A172 (cell line): ENCODE measurements at places on chromosomes 4 and X. TPM values are rescaled to one million over a fixed set of nuclear protein-coding genes. Genes with fewer than 3 reads are reported as not detected.

GRCh38 chr4:32519060-32519459, 1798.9 kb downstream of the PCDH7 start:
- DNase-seq, result no peak

- no peak for DNase-seq
Measured at GRCh38 chr4:94415448-94415847, 36.3 kb upstream of the PDLIM5 start.

- DNase-seq, result no peak
Measured at GRCh38 chrX:119063428-119063827, 9.4 kb upstream of the CT47C1 start.

DNA sequence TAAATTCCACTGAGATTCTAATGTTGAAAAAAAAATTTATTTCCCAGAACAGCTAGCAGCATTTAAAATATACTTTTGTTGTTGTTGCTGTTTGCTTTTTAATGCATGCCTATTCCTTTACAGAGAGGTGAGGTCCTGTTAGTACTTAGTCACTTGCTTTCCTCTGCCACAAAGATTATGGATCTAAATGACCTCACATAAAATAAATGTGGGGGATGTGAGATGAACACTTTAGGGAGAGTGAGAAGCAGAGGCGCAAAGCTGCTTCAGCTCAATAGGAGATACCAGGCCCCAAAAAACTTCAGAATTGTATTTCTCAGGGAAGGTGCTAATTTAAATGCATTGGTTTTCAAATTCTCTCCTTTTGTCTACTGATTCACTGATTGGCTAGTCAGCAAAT, 4.0 kb downstream of the LDB2 start:
- DNase-seq, result no peak

Gene SSX2B
- not detected in 2 replicates for total RNA-seq
